ENCODE measurements at places on chromosomes 2 and 18.

- no peak for DNase-seq
These were observed 9.4 kb downstream of the DYSF start for GRCh38 chr2:71462641-71463341.

DNA sequence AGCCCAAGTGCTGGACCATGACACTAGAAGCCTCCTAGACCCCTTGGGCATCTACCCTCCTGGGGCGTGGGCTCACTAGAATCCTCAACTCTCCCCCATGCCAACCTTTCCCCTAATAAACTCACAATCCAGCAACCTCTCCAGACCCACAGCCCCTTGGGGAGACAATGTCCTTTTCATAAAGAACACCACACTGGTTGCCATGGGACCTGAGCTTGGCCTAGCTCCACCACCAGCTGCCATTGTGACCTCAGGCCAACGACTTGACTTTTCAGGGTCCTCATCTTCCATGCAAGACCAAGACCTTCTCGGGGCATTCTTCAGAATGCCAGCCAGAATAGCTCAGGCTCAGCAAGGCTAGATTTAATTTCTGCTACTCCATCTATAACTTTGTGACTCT, 128.1 kb upstream of the NPAS2 start:
- DNase-seq: no peak

- DNase-seq: no peak
These were observed 4.7 kb upstream of the C2orf72 start for GRCh38 chr2:231032575-231033140.

DNA sequence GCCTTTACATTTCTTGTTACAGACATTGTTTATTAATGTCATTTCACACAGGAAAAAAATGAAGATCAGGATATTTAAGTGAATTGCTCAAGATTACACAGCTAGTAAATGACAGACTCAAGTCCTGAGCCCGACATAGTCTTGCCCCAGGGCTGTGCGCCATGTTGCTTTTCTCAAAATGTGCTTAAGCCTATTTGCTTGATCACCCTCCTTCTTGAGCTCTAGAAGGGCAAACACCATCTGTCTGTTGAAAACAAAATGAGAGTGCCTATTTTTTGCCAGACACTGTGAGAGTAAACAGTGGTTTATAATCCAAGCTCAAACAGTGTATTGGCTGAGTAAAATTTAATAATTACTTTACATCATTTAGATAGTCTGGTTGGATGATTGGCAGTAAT, 34.8 kb upstream of the HNMT start:
- no peak for DNase-seq

DNA sequence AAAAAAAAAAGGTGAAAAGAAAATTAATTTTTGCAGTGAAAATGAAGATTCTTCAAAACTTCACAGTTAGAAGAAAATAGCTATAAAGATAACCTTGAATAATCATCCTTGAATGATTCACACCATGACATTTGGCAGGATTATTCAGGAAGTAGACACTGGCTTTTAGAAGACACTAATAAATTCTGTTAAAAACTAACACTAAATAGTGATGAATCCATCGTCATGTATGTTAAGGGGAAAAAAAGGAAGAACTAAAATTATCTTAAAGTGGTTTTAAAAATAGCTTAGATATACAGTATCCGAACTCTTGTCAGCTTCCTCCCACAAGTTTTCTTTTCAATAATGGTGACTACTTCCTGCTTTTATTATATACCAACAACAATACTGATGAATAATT, 10.2 kb downstream of the USP37 start:
- no peak for DNase-seq

GRCh38 chr2:69954084-69954483, 7.3 kb downstream of the ASPRV1 start:
- no peak for DNase-seq

GRCh38 chr2:134120733-134121630, 132.9 kb upstream of the MGAT5 start:
- peak; percentile 47 for DNase-seq

DNA sequence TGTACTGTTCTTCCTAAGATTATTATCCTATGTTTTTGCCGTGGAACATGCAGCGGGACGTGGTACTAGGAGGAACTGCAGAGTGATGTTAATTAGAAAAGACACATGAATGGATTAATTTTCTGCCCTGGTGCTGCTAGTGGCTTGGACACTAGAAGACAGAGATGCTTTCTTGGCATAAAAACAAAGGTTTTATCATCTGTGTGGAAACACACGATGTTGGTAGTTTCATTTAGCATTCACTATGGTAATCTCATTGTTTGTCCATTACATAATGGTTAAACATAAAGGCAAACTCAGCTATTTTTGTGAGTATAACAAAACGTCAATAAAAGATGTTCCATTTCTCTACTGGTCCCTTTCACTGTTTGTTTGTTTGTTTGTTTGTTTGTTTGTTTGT, 22.8 kb downstream of the COL6A3 start:
- no peak for DNase-seq

DNA sequence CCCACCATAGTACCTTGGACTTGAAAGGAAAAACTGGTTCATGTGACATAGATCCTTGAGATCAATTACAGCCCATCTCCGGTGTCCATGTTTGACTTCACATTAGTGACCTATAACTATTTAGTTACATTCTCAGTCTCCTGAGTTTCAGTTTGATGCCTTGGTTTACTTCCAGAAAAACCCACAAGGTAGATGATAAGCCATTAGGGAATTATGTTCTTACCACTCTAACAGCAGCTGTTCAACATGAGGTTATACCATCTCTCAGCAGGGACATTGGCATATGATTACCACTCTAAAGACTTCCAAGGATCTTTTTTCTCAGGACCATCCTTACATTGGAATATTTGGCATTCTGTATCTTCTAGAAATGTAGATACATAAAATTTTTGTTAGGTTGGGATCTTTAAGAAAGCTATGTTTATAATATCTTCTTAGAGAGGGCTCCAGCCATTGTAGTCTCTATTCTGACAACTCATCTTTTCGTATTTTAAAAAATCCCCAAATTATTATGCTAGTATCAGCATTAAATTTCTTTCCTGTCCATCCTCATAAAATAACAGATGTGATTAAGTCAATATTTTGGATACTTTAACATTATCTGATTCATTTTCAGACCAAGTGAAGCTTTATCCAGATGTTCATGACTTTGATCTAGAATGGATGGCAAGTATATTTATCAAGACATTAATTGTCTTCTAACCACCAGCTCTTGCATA, 258.9 kb downstream of the RDH14 start:
- DNase-seq: no peak

GRCh38 chr2:43222475-43223309, 3.7 kb downstream of the ZFP36L2 start:
- DNase-seq: no peak

GRCh38 chr18:9392726-9393125, 58.2 kb downstream of the TWSG1 start:
- DNase-seq: no peak

- no peak for DNase-seq
These were observed 33.0 kb downstream of the CYP26B1 start for GRCh38 chr2:72114693-72115051.

DNA sequence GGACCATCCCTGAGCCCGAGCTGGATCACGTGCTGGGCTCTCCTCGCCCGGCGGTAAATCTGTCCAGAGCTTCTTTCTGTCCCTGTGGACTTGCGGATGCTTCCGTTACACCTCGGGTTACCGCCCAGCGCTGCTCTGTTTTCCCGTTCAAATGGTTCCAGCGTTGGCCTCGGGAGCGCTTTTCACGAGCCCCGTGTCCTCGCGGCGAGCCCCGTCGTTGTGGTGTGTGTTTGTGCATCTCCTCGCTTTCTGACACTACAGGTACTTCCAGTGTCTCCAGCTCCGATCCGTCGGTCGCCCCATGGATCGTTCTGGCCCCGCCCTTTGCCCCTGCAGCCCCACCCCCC, 77.4 kb downstream of the RTP5 start:
- DNase-seq: no peak

DNA sequence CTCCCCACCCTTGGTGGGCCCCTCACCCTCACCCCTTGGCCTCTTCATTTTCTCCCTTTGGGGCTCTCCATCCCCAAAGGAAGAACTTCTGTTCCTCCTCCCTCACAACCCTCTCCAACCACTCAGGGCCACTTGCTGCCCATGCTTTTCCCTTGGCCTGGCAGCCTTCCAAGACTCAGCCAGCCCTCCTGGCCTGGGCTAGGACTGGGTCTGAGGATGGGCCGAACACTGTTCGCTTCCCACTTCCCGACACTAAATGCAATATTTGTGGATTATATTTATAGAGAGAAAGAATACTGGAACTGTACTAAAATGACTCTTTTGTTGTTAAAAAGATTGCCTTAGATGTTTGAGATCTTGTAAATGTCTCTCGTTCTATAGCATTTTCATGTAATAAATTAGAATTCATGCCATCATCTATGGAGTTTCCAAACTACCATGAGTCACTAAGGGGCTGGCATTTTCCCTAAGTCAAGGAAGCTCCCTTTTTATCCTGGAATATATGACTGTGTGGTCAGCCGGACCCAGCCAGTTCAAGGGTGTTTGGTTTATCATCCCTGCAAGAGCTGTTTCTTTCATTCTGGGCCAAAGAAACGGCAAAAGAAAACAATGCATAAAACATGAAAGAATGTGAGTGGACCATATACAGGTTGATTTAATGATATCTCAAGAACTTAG, 3.8 kb downstream of the CXCR2 start:
- no peak for DNase-seq

- no peak for DNase-seq
These were observed 53.4 kb downstream of the SDC1 start for GRCh38 chr2:20171445-20171977.

DNA sequence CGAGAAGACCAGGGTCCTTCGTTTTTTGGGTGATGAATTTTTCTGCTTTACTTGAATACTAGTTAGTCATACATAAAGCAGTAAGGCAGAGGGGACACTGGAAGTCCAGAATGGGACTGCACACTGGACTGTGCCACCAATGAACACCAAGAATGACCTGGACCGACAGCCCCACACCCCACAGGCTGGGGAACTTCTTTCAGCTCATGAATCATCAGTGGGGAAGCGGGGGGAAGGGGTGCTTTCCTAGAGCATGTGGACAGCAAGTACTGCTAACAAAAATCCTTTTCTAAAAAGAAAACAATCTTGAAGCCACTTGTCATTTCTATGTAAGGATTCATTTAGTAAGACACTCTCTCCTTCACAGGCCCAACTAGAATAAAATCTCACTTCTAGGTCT, 86.0 kb downstream of the DTNB start:
- DNase-seq: no peak

DNA sequence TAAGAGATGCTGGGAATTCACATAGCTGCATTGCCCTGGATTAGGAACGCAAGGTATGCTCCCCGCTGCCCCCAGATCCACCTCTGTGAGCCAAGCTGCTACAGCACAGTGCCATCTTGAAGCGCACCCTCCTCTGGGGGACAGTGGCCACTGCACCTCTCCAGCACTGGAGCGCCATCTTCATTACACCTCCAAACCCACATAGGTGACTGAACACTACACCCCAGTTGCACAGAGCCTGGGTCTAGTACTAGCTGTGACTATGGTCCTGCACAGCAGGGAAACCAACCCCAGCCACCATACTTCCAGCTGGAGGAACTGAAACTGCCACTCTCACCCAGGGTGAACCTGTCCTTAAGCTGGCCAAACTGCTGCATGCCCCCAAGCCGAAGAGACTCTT, 84.6 kb downstream of the TMEM237 start:
- DNase-seq: no peak

GRCh38 chr2:6965071-6965795, 48.0 kb downstream of the RNF144A start:
- DNase-seq: no peak

- no peak for DNase-seq
These were observed 4.8 kb upstream of the ASXL3 start for GRCh38 chr18:33573193-33573592.

DNA sequence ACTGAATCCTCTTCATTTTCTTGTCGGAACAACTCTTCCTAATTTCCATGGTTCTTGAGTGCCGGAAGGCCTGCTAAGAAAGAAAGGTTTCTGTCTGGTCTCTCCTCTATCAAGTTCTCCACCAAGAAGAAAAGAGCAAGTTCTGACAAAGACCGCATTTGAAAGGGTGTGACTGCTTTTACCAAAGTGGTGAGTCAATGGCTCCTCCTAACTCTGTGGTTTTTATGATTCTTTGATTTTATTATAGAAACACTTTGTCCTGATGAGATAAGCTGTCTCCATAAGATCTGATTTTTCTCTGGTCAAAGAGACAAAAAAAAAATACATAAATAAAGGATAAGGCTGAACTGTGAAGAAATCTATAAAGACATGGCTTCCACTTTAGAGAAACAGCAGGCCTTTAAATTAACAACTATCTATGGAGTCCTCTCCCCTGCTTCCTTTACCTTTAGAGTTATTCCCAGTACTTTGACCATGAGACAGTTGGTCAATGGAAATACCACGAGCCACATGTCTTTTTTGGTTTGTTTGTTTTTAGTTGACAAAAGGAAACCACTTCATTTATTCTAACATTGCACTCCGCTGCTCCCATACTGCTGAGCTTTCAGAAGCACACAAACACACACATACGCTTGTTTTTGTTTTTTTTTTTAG, 67.7 kb downstream of the REL start:
- no peak for DNase-seq

DNA sequence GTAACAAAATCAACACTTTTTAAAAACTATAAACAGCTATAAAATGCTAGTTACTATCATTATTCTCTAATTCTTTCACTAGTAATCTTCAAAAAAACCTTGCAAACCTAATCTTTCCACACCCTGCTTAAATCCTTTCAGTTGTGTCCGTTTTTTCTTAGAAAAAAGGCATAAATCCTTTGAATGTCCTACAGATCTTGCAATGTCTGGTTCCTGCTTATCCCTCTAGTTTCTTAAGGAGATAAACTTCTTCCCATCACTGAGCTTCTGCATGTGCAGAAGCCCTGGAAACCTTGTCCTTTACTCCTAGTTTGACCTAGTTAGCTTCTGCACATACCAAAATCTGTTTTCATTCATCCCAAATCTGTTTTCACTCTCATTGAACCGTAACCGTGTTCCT, 1.3 kb upstream of the PNO1 start:
- DNase-seq: no peak

DNA sequence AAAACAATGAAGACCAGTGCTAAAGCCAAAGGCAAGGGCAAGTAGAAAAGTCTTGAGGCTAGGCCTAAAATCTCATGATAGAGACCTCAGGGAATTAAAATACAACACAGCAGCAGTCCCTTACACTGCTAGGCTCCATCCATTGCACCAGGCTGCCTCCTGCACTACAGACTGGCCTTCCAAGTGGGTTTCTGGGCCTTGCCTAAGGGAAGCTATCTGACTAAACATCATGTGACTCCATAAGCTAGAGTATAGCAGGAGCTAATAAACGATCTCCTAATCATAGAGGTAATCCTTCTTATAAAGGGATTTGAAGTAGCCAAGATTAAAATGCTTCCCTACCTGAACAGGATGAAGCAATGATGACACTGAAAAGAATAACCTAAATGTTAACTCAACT, 77.6 kb upstream of the NFU1 start:
- DNase-seq: no peak

GRCh38 chr2:142868229-142868762, 9.2 kb upstream of the KYNU start:
- no peak for DNase-seq

GRCh38 chr2:30934066-30934465, 126.8 kb upstream of the CAPN13 start:
- no peak for DNase-seq
